ENCODE measurements at places on chromosomes 7 and 10.

DNA sequence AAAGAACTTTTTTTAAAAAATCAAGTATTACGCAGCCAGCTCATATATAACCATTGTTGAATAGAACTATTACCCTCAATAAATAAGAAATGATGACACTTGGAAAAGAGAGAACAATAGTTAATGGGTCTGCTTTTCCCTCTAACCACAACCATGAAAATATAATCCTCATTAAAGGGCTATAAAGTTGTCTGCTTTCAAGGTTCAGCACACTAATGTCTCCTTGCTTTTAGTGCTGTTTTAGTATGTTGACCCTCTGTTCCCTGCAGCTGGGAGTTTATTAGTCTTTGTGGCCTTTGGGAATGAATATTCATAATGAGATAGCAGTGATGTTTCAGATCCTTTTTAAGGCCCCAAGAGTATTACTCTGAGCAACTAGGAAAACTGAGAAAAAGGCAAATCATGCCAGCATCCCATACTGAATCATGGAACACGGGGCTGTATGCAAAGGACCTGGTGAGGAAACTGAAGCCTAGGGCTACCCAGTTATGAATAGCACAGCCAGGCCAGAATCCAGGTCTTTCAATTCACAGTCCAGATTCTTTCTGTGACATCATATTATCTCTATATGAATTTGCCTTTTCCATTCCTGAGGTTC, 332.0 kb upstream of the LRGUK start:
- DNase-seq = no peak

- DNase-seq = no peak
Observed at GRCh38 chr10:66723608-66724400, 202.0 kb upstream of the LRRTM3 start.

DNA sequence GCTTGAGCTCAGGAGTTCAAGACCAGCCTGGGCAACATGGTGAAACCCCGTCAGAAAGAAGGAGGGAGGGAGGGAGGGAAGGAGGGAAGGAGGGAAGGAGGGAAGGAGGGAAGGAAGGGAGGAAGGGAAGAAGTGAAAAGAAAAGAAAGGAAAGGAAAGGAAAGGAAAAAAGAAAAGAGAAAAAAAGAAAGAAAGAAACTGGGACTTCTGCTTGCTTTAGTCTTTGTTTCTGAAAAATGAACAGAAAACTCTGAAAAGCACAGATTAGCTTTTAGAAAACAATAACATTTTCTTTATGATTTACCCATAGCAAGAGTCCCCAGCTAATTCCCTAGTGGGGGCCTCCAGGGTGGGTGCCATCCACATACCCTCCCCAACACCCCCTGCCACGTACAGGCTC, 46.8 kb downstream of the ATOH7 start:
- DNase-seq = no peak

DNA sequence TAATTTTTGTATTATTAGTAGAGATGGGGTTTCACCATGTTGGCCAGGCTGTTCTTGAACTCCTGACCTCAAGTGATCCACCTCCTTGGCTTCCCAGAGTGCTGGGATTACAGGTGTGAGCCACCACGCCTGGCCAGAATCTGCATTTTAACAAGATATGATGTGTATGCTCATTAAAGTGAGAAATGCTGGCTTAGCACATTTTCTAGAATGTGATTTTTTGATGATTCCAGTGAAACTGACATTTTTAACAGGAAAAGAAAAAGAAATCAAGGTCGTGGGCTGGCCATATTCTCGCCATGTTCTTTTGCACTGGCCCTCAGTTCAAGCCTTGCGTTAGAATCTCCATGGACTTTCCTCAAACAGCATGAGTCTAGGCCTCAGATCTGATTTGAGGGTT, 18.1 kb upstream of the TPST1 start:
- DNase-seq = no peak

- no peak for DNase-seq
Observed at GRCh38 chr10:3992382-3993178, 207.6 kb upstream of the KLF6 start.

GRCh38 chr10:28363376-28363775, 60.5 kb upstream of the MPP7 start:
- no peak for DNase-seq

- DNase-seq = no peak
Observed at GRCh38 chr10:132815168-132815857, 29.4 kb upstream of the NKX6-2 start.

GRCh38 chr7:81583090-81583489, 186.8 kb downstream of the HGF start:
- DNase-seq = no peak

- DNase-seq = no peak
Observed at GRCh38 chr7:82600531-82600930, 157.0 kb upstream of the CACNA2D1 start.

DNA sequence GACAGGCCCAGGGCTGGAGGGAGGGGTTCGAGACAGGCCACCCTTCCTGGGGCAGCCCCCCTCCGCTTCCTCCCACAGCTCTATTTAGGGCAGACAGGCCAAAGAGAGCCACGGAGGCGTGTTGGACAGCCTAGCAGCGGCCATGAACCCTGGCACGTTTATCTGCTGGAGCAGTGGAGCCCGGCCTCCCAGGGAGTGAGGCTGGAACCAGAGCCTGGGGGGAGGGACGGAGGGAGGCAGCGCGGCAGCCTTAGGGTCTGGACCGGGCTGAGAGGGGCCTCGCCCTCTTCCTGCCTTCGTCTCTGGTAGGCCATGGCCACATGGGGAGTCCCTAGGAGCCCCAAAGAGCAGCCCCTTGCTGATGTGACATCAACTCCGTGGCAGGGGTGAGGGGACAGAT, 17.1 kb downstream of the UNCX start:
- peak; percentile 46 for DNase-seq

Data from upper lobe of left lung (tissue), 6 donors.